IMR-90 (cell line): ENCODE measurements at places on chromosomes 3 and 15. TPM values are rescaled to one million over a fixed set of nuclear protein-coding genes. Genes with fewer than 3 reads are reported as not detected.

PLA2G4E gene
- total RNA-seq: not detected in 2 replicates

LAMB2 gene
- 179 and 213 TPM in 2 replicates for total RNA-seq

CA12 gene
- 33.7 and 36.4 TPM in 2 replicates for total RNA-seq

MST1R gene
- under 0.01 TPM in 1 of 2 replicates, not detected in the other for total RNA-seq

TMEM40 gene
- not detected in 2 replicates for total RNA-seq

HHATL gene
- total RNA-seq: not detected in 2 replicates

FEZF2 gene
- not detected in 2 replicates for total RNA-seq

CCR9 gene
- total RNA-seq: not detected in 2 replicates
